ENCODE measurements at places on chromosomes 7 and 10.

- DNase-seq, result no peak
- no peaks in the 10 kb centered on the region for H3K4me1 ChIP-seq
- H3K27ac ChIP-seq, result no peak overlapping the region
- H3K36me3 ChIP-seq, result no peaks in the 10 kb centered on the region
- no peaks in the 10 kb centered on the region for H3K27me3 ChIP-seq
Observed at GRCh38 chr7:115940460-115941060, 90.0 kb downstream of the TFEC start.

GRCh38 chr7:155882596-155882995 lies 70.3 kb upstream of the SHH start:
- no peak for DNase-seq
- no peaks in the 10 kb centered on the region for H3K4me1 ChIP-seq
- no peak overlapping the region for H3K4me3 ChIP-seq
- H3K36me3 ChIP-seq, result no peaks in the 10 kb centered on the region

DNA sequence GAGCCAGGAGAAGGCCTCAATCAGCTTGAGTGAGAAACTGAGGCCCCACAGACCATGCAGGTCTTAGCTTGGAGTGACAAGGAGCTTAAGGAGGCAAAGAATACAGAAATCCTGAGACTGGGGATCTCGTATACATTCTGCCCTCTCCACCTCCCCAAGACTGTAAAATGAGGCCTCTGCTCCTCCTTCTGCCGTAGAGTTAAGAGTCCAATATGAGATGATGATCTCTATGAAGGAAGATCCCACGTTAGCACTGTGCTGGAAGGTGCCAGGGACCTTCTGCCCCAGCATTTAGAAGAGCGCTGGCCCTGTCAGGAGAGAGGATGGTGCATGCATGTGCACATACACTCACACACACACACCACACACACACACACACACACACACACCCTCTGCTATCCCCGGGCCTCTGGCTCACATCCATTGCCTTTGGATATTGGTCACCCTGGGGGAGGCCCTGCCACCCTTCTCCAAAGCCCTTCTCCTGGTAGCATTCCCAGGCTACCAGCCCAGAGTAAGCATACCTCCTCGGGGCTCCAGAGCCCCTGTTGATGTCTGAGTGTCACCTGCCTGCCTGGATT lies 15.0 kb downstream of the ZCCHC24 start:
- no peak for DNase-seq
- no peaks in the 10 kb centered on the region for H3K27me3 ChIP-seq
- peaks cover 61% of the 10 kb centered on the region for H3K36me3 ChIP-seq
- no peak overlapping the region for H3K4me3 ChIP-seq
- H3K4me1 ChIP-seq, result peaks cover 51% of the 10 kb centered on the region
- no peak overlapping the region for H3K27ac ChIP-seq

GRCh38 chr7:22400936-22401553 lies 44.1 kb upstream of the RAPGEF5 start:
- no peaks in the 10 kb centered on the region for H3K27me3 ChIP-seq
- no peak overlapping the region for H3K4me3 ChIP-seq
- no peak for DNase-seq
- no peaks in the 10 kb centered on the region for H3K4me1 ChIP-seq
- H3K36me3 ChIP-seq, result no peaks in the 10 kb centered on the region
- H3K27ac ChIP-seq, result no peak overlapping the region

DNA sequence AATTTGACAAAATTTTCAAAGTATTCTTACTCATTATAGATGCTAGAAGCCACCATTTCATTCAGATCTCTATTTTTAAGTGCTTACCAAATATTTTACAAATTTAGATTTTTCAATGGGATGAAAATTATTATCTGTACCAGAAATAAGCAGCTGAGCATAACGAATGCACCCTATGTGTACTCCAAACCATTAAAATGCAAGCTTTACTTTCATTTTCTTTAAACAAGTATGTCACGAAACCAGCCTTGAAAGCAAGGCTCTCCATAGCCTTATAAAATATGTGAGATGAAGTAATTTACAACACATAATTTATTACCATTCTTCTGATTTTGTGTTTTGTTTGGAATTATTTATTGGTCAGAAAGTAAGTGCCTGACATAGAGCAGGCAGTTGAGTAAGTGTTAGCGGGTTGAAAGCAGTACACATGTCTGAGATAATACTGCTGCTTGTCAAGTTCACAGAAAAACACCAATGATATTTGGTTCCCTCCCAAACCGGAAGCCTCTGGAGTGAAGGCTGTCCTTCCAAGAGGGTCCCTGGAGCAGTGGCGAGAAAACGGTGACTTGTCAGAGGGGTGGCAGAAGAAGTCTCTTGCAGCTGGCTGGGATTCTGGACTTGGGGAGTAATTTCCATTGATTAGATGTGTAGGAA lies 322.7 kb upstream of the PFKP start:
- H3K27ac ChIP-seq, result no peak overlapping the region
- no peak for DNase-seq
- no peaks in the 10 kb centered on the region for H3K27me3 ChIP-seq
- no peak overlapping the region for H3K4me3 ChIP-seq

DNA sequence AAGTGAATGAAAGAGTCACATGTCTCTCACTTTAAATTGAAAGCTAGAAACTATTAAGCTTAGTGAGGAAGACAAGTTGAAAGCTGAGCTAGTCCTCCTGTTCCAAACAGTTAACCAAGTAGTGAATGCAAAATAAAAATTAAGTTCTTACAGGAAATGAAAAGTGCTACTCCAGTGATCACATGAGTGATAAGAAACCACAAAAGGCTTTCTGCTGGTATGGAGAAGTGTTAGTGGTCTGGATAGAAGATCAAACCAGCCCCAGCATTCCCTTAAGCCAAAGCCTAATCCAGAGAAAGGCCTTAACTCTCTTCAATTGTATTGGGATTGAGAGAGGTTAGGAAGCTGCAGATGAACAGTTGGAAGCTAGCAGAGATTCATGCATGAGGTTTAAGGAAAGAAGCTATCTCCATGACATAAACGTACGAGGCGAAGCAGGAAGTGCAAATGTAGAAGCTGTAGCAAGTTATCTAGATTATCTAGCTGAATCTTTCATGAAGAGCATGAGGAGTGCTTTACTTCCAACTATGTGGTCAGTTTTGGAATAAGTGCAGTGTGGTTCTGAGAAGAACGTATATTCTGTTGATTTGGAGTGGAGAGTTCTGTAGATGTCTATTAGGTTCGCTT lies 261.6 kb downstream of the MDFIC start:
- no peak overlapping the region for H3K4me3 ChIP-seq
- no peaks in the 10 kb centered on the region for H3K27me3 ChIP-seq
- H3K27ac ChIP-seq, result no peak overlapping the region
- DNase-seq, result no peak
- no peaks in the 10 kb centered on the region for H3K4me1 ChIP-seq
- no peaks in the 10 kb centered on the region for H3K36me3 ChIP-seq

DNA sequence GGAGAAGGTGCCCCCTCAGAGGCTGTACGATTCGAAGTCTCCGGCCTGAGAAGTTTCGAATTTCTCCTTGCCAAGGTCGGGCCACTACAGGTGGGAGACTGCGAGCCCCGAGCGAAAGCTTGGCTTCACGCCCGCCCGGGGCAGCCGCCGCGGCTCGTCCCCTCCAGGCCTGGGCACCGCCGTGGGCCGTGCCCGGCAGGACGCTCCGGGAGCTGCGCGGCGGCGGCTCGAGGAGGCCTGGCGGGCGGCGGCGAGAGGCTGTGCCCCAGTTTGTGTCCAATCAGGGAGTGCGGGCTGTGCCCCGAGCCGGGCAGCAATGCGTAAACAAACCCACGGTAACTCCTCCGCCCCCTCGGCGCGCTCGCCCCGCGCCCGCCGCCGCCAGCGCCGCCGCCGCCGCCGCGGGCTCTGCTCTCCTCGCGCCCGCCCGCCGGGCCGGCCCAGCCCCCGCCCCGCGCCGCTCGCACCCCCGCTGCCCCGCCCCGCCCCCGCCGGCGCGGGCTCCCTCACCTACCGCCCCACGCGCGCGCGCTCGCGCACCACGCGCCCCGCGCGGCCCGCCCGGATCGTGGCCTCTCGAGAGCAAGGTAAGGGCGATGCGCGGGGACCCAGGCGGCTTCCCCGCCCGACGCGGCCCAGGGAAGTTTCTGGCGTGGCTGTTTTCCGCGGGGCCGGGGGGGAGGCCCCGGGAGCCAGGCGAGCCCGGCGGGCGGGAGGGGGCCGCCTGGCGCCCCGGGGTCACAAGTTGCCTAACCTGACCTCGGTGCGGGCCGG lies 57.8 kb upstream of the PCGF5 start:
- no peaks in the 10 kb centered on the region for H3K36me3 ChIP-seq
- no peaks in the 10 kb centered on the region for H3K4me1 ChIP-seq
- H3K27ac ChIP-seq, result peak overlapping the region; percentile 98
- peak overlapping the region; percentile 65 for H3K4me3 ChIP-seq
- DNase-seq, result peak; percentile 34

All from tibial nerve (tissue), 4 donors.